ENCODE measurements at places on chromosomes 13 and 19.

- DNase-seq, result no peak
Measured at GRCh38 chr19:55368701-55369563, 1.3 kb downstream of the IL11 start.

DNA sequence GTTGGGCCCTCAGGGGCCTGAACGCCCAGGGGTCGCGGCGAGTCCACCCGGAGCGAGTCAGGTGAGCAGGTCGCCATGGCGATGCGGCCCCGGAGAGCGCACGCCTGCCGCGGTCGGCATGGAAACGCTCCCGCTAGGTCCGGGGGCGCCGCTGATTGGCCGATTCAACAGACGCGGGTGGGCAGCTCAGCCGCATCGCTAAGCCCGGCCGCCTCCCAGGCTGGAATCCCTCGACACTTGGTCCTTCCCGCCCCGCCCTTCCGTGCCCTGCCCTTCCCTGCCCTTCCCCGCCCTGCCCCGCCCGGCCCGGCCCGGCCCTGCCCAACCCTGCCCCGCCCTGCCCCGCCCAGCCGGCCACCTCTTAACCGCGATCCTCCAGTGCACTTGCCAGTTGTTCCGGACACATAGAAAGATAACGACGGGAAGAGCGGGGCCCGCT, at the start of gene CCNA1:
CCNA1 (plus strand) TSS at position 390 of the 439 bp plus-strand sequence. CDS start 562 bp downstream, outside the sequence.
- no peak for DNase-seq

DNA sequence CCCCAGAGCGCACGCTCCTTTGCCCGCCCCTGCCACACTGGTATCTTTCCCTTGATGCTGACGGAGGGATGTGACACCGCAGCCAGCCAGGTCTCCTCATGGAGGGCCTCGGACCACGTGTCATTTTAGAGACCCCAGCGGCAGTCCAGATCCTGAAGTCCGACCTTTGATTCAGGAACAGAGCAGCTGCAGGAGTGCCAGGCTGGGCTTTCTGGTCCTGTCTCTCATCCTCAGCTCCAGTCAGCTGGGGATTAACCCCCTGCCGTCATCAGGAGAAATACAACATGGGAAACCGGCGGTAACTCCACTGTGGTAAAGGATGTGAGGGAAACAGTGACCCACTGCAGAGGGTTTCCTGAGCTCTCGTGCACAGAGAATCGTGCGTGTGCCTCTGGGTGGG, 140.6 kb downstream of the SIPA1L3 start:
- no peak for DNase-seq

GRCh38 chr19:4390017-4390566, 10.3 kb downstream of the SH3GL1 start:
- DNase-seq, result no peak

- DNase-seq, result no peak
Measured at GRCh38 chr13:94947965-94948371, 235.6 kb upstream of the SOX21 start.

- no peak for DNase-seq
Measured at GRCh38 chr13:61013796-61014195, 401.9 kb downstream of the PCDH20 start.

- DNase-seq, result no peak
Measured at GRCh38 chr13:113995051-113995601, 21.2 kb upstream of the C13orf46 start.

GRCh38 chr19:18507021-18507726, 14.7 kb downstream of the ELL start:
- DNase-seq, result no peak

DNA sequence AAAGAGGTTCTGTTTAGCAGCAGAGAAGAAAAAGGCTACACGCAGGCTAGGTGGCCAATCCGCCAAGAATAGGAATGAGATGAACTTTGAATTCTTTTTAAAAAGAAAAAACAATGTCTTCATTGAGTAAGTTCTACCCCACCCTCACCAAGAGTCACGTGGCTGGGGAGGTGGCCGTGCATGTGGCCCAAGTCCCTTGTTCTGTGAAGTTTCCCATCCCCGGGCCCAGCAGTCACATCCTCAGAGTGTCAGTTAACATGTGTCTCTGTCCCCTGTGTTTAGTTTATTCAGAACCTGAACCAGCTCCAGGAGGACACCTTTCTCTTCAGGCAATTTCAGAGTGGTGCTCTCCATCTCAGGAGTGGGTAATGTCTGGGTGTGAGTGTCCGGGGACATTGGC, 57.1 kb upstream of the MCF2L start:
- DNase-seq, result no peak

DNA sequence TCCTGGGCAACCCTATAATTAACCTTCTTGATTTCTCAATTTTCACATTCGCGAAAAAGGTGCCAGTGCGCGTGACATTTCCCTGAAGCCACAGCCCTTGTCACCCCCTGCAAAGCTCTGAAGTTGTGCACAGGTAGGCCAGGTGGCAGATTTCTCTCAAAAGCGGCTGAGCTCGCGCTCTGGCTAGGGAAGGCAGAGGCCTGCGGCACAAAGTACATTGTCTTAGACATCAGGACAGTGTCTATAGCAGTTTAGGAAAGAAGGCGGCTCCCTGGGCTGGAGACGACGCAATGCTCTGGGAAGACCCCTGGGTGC, 42.9 kb upstream of the ZNF14 start:
- no peak for DNase-seq

- DNase-seq, result no peak
Measured at GRCh38 chr13:72823081-72823480, 41.1 kb downstream of the PIBF1 start.

- no peak for DNase-seq
Measured at GRCh38 chr13:113650275-113650674, 7.7 kb downstream of the ATP4B start.

GRCh38 chr13:111923439-111923838, 143.5 kb upstream of the SOX1 start:
- no peak for DNase-seq

DNA sequence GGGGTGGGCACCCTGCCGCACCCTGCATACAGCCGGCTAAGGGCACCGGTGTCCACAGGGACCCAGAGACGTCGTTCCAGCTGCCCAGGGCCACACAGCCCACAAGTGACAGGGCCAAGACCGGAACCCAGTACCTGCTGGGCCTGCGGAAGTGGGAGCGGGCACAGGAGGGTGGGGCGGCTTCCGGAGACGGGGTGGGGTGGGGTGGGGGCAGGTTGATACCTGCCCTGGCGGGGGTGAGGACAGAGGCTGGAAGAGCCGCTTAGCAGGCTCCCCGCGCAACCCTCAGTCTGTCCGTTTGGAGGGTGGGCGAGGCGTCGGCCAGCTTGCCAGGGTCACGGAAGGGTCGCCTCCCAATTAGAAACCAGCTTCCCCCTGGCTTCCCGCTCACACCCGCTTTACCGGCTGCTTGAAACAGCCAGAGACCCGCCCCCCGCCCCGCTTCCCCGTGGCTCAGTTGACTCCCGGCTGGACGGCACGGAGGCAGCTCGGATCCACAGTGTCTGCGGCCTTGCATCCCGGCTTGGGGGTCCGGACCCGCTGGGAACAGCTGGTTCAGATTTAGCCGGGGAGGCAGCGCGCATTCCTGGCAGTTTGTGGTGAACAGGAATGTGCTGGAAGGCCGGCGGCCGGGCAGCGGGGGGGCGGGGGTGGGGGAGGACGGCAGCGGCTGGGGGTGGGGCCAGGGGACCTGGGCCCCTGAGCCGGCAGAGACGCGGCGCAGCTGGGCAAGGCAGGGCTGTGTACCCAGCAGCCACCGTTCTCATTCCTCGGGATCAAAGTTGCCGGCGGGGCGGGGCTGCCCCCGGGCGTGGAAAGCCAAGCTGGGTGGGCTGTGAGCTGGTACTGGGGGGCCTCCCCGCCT, 1.9 kb downstream of the CNN2 start:
- DNase-seq, result peak; percentile 93

DNA sequence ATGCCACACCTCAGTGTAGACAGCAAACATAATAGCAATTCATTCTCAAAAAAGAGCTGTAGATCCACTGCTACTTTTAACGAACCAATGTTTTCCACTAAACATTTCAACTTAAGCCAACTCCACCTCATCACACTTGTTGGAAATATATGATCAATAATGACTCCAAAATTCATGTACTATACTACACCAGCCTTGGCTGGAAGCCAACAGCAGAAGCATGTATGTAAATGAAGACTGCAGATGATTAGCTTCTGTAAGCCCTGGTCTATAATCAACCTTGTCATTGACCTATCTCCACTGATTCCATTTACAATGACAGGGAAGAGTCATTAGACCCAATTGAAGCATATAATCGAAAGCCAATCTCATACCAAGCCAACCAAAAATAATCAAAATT, 71.7 kb downstream of the STK24 start:
- no peak for DNase-seq

DNA sequence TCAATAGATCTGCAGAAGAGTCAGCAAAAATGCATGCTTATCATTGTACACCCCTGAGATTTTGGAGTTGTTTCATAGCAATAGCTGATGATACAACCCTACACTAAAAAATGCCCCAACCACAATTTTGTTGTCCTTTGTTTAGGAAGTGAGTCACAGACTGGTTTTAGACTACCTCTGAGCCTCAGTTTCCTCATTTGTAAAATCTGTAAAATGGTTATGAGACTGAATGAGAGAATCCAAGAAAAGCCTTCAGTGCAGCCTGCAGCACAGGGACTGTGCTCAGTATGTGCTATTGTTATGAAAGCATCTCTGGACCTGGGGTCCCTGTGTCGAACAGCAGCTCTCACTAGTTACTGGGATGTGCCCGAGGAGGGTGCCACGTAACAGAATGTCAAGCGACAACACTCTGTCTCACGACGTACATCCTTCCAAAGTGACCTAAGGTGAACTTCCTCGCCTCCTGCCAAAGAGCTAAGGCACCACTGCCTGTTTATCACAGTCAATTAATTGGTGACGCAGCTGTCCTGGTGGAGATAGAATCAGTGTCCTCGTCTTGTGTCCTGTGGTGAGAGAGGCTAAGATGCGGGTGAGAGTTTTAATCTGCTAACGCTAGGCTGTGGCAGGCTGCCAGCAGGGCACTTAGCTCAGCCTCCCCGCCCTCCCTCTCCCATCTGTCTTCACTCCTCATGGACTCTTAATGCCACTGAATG, 18.1 kb downstream of the DHRS12 start:
- no peak for DNase-seq

DNA sequence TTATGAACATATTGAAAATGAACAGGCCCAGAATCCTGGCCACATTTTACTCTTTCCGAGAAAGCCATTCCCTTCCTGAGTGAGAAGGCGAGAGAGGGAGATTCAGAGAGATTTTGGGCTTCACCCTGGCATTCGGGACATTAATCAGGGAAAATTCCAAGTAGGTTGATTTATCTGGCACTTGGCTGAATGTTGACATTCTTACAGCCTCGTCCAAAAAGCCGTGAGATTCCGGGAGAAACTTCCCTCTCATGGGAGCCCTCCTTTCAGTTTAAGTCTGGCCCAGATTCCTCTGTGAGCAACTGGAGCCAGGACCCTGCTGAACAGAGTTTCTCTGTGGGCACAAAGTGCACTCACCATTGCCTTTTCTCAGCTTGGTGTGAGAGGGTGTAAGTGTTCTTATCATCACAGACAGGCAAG, 129.2 kb upstream of the PEG3 start:
- DNase-seq, result no peak

Data from fibroblast of the conjunctiva (primary cell).